ENCODE measurements at places on chromosomes 11 and 22.

DNA sequence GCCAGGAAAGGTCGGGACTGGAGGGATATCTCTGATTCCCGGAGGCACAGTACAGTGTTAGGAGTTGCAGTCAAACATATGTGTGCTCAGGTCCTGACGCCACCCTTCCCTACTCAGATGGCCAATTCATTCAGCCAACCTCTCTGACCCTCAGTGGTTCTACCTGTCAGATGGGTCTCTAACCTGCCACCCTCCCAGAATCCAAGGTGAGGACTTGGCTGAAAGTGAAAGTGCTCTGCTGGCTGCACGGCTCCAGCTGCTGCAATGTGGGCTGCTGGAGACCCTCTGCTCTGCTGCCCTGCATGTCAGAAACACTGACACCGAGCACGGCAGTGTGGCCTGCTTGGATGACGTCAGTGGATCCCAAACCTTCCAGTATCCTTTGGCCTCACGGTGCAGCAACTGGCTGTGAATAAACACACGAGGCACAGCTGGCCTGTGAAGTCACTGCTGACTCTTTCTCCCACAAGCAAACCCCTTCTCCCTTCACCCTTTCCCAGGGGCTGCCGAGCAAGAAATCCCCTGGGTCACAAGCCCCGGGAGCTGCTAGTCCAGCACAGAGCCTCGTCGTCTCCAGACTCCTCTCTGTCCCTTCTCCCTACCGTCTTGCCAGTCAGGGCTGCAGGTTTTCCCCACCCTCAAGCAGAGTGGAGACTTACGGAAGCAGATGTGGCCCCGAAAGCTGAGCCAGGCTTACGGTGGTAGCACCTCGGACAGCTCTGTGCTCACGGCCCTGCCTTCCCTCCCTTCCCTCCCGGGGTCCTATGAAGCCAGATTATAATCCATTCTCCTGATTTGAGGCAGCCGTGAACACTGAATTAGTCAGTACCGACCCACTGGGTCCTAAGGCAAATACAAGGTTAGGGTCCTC is 24.3 kb downstream of the KIAA0930 start:
- DNase-seq: no peak

DNA sequence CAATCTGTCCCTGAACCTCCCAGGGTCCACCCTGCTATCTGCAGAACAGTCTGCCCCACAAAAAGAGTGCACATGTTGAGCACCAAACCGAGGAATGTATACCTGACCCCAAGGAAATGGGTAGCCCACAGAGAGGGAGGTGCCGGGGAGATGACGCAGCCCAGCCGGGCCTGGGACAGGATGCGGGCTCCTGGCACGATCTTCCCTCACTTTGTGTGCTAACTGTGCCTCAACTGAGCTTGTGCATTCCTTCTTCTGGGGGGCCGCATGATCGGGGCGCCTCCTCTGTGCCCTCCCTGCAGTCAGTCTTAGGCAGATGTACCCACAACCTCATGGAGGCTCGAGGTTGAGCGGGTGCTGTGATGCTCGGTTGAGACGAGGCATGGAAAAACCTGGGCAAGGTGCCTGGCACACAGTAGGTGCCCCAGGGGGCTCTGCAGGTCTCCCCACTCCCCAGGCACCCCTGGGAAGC is 2.4 kb downstream of the GAS2L1 start:
- DNase-seq: no peak

- no peak for DNase-seq
Measured at GRCh38 chr11:132821014-132821413, 711.3 kb downstream of the OPCML start.

DNA sequence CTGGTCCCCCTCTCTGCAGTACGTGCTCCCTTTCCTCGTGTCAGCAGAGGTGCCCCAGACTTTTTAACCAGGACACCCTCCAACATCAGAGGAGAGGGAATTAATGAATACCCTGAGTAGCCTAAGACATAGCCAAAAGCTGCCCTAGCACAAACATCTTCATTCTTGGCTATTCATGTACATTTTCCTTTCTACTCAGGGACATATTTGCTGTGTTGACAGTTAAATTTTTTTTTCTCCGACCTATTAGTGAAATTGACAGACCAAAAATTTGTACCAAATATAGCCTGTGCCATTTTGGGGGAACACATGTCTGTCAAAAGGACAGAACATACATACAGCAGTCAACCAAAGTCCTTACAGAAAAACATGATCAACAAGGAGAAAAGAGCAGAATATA is 33.3 kb downstream of the CADM1 start:
- no peak for DNase-seq

GRCh38 chr22:33785283-33785968 is 134.8 kb downstream of the LARGE1 start:
- no peak for DNase-seq

DNA sequence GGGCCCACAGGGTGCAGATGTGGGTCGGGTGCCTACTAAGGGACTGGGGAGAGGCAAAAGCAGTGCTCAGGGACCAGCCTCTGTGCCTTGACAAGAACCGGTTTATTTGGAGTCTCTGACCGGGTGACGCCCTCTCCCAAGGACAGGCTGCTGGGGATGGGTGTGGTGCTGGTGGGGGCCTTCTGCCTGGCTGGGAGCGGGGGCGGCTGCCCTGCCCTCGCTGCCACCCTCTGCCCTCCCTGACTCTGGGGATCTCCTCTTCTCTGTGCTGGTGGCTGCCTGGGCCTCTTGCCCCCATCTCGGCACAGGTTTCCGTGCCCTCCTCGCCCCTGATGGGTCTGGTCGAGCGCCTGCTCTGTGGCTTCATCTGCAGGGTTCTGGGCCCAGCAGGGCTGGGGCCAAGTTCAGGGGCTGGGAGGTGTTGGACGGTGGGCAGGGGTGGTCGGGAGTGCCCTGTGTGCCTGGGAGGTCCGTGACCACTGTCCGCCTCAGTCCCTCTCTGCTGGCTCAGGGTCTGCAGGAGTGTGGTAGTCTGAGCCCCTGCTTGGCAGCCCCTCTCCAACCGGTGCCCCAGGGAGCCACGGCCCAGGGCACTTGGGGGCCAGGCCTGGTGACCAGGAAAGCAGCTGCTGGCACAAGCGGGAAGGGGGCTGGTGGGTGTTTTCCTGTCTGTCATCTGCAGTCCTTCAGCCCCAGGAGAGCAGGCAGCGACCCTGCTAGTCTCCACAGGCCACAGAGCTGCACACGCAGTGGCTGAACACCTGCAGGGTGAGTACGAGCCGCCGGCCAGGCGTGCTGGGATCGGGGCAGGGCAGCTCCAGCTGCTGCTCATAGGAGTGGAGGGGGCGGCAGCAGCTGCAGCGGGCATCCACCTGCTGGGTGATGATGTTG is 23.5 kb downstream of the MUC6 start:
- DNase-seq: no peak

GRCh38 chr22:39923696-39924095 is 22.8 kb downstream of the GRAP2 start:
- no peak for DNase-seq
